Activated CD4-positive, alpha-beta T cell treated with anti-CD3 and anti-CD28 coated beads for 4 hours (primary cell): ENCODE measurements at places on chromosomes 7 and 10.

- no peak for DNase-seq
Measured at GRCh38 chr7:137324796-137325696, 18.5 kb downstream of the PTN start.

- no peak for DNase-seq
Measured at GRCh38 chr7:3430588-3430987, 129.5 kb downstream of the SDK1 start.

DNA sequence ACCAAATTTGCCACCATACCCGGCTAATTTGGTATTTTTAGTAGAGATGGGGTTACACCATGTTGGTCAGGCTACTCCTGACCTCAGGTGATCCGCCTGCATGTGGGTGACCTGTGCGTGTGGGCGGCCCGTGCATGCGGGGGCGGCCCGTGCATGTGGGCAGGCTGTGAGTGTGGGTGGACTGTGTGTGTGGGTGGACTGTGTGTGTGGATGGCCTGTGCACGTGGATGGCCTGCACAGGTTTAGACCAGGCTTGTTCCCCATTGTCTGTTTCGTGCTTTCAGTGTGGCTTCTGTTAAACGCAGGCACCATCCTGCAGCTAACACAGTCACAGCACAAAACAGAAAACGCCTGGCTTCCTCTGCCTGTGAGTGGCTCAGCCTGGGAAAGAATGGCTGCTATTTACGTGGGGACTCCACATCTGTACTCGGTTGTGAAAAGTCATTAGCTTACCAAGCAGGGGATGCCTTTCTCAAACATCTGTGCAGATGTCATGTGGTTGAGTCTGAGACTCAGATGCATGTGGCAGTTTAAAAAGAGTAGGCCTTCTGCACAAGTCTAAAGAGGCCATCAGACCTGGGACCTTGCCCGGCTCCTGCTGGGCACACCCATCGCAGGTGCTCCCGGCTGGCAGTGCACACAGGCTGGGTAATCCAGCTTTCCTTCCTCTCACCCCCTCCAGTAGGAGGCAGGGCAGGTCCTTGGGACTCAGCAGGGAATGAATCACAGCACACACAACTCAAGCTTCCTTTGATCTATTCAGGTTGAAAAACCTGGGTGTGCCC lies 91.6 kb downstream of the COBL start:
- DNase-seq, result no peak

DNA sequence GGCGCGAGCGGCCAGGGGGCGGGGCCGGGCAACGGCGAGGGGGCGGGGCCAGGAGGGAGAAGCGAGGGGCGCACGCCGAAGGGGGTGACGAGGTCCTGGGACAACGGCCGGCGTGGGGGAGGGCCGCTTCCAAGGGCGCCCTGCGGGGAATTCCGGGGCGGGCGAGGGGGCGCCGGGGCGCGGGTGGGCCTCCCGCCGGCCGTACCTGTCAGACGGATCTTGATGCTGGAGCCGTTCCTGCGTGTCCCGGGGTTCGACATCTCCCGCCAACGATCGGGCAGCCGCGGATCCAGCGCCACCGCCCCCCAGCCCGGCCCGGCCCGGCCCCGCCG lies 421 bp downstream of the SMURF1 start:
- DNase-seq, result no peak

GRCh38 chr7:39248041-39248691 lies 270.5 kb downstream of the POU6F2 start:
- DNase-seq, result no peak

DNA sequence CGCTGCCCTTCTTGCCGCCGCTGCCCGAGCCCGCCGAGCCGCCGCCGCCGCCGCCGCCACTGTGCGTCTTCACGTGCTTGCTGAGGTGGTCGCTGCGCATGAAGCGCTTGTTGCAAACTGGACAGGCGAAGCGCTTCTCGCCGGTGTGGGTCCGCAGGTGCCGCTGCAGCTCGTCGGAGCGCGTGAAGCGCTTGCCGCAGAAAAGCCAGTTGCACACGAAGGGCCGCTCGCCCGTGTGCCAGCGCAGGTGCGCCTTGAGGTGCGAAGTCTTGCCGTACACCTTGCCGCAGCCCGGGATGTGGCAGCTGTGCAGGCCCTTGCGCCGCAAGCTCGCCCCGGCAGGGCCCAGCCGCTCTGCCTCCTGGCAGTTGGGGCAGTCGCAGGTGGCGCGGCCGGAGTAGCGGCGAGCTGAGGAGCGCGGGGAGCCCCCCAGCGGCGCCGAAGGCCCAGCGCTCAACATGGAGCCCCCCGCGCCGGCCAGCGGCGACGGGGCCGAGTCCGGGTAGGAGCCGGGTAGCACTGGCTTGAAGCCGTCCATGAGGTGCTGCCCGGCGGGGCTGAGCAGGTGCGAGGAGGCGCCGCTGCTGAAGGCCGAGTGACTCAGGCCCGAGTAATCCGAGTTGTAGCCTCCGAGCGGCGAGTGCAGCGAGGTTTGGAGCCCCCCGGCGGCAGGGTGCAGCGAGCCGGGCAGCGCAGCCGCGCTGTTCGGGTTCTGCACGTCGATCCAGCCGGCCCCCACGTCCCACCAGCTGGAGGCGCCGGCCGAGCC lies 2.1 kb downstream of the SP8 start:
- DNase-seq, result no peak

- no peak for DNase-seq
Measured at GRCh38 chr7:122893486-122893885, 7.2 kb upstream of the CADPS2 start.

DNA sequence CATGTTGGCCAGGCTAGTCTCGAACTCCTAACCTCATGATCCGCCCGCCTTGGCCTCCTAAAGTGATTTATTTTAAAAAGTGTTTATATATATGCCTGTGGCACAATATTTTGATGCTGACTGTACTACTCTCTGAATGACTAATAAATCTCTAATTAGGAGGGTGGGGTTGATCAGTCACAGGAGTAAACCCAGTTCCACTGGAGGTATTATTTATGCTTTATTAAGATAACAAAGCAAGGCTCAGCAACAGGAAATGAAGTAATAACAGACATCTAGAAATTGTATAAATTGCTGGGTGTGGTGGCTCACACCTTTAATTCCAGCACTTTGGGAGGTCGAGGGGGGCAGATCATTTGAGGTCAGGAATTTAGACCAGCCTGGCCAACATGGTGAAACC lies 26.0 kb upstream of the MCU start:
- no peak for DNase-seq

DNA sequence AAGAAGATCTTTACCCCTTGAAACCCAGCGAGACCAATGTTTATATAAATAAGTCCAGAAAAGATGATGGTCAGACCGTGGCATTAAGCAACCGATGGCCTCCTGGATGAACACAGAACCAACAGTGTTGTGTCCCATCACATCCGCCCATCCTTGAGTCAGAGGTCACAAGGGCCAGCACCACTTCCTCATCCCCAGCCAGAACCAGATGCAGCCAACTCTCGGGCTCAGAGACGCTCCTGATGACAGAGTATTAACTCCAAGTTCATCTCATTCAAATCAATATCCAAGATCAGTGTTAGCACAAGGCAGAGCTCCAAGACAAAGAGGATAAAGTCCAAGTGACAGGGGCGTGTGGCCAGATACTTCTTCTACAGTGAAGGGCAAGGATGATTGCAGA lies 63.5 kb downstream of the FAM53B start:
- no peak for DNase-seq

DNA sequence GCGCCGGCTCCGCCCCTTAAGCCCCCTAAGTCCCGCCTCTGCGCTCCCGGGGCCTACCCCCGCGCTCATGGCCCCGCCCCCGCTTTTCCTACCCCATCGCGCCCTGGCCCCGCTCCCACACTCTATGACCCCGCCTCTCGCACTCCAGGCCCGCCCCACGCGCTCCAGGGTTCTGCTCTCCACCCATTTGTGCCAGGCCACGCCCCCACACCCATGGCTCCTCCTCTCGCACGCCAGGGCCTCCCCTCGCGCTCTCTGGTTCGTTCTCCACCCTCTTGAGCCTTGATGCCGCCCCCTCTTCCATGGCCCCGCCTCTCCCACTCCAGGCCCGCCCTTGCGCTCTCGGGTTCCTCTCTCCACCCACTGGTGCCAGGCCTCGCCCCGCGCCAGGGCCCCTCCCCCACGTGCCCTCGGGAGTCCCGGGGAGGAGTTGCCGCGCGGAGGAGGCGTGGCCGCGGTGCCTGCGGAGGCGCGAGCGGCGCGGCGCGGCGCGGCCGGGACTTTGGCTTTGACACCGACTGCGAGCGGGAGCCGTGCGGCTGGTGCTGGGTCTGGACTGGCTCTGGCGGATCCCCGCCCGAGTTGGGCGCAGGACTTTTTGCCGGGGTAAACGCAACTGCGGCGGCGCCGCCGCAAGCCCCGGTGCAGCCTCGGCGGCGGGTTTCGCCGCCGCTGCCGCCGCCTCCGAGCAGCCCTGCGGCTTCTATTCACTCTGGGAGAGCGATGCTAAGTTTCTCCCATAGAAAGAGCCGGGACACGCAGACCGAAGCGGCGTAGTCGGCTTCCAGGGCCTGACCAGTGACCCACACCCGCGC lies at the start of gene EEPD1:
Gene EEPD1 (plus strand): TSS at position 499 of the 815 bp plus-strand sequence. CDS start 1,071 bp downstream, outside the sequence.
- DNase-seq, result peak; percentile 99

- DNase-seq, result no peak
Measured at GRCh38 chr10:130362308-130362761, 226.1 kb downstream of the GLRX3 start.

- no peak for DNase-seq
Measured at GRCh38 chr10:86314616-86315548, 51.7 kb downstream of the GRID1 start.

- DNase-seq, result no peak
Measured at GRCh38 chr7:76278540-76278939, 23.9 kb upstream of the HSPB1 start.

DNA sequence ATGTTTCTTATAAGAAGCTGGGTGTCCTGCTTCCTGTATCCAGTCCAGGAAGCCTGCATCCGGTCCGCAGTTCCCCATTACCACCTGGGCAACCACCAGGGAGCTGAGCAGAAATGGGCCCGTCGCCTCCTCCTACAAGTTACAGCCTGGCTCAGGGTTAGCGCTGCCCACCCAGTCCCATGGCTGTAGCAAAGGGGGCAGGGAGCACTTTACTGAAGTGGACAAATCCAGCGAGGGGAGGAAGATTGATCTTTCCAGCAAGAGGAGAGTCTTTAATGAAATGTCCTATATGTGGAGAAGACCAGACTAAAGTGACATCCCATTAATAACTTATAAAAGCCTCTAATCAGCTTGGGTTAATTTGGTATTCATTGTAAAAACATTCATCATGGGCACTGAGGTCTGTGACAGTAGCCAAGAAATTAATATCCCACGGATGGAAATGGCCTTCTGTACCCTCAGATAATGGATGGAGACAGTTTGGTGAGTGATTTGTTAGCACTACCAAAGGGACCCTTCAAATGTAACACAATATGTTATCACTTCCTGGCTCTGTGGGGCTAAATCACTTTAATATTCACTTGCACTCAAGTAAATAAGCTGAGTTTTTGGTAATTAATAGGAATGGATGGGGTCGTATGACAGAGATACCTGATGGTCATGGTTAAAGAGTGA lies 323.4 kb downstream of the PAXIP1 start:
- DNase-seq, result no peak

DNA sequence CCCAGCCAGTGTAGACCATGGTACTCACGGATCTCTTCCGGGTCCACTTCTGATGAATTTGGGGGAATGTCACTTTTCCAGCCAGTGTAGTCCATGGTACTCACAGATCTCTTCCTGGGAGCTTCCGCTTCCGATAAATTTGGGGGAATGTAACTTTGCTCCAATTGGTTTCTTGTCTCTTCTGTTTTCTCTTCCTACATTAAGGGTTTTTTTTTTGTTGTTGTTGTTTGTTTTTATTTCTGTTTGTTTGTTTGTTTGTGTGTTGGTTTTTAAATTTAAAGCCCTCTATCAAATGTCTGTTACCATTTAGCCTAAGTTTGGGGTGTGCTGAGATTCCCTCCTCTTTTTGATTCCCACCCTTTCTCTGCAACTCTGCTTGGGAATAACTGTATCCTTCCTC lies 475.8 kb upstream of the FZD8 start:
- no peak for DNase-seq

DNA sequence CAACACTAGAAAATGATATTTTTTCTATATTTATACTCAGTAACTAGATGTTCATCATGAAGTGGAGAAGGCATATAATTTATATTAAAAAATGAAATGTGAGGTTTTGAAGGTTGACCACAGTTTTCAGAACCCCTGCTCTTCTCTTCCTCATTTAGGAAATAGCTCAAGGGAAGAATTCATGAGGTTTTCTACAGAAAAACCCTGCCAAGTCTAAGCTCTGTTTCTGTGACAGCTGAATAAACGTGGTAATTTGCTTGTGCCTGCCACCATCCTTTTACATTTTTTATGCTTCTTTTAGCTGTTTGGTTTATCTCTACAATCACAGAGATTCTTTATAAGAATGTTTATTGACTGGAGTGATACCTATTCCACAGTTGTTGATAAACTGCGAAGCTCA lies 630.3 kb upstream of the POT1 start:
- no peak for DNase-seq

- DNase-seq, result no peak
Measured at GRCh38 chr7:30977896-30978564, 14.3 kb downstream of the GHRHR start.

DNA sequence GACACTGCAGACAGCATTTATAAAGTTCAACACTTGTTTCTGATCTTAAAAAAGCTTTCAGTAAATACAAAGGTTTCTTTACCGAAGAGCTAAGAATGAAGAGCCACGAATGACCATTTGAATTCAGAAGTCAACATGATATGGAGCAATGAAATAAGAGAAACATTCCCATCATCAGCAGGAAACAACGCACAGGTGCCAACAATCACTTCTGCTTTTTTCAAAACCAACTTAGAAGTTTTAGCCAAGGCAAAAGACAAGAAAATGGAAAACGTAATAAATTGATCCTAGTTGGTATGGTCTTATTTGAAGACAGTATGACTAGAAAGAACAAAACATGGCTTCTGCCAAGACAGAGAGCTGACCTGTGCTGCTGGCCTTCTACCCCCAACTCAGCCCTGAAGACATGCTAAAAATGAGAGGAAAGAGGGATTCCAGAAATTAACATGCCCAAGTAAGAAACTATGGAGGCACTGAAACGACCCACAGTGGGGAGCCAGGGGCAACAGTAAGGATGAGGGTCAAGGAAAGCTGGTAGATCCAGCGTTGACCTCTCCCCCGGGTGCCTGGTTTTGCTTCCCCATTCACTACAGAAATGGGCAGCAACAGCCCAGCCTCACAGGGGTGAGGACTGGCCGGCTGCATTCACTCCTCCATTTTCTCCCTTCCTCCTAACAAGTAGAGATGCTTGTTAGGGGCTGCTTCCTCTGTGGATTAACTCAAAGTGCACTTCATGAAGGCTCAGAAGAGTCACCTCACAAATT lies 30.1 kb downstream of the VPS41 start:
- DNase-seq, result no peak

- DNase-seq, result no peak
Measured at GRCh38 chr7:16785321-16785720, 19.5 kb downstream of the AGR2 start.

- DNase-seq, result no peak
Measured at GRCh38 chr7:43944286-43944685, 18.1 kb downstream of the UBE2D4 start.
